ENCODE measurements at places on chromosomes 6 and 20.

GRCh38 chr6:170041526-170041925 lies 249.4 kb downstream of the DLL1 start:
- no peak for DNase-seq

DNA sequence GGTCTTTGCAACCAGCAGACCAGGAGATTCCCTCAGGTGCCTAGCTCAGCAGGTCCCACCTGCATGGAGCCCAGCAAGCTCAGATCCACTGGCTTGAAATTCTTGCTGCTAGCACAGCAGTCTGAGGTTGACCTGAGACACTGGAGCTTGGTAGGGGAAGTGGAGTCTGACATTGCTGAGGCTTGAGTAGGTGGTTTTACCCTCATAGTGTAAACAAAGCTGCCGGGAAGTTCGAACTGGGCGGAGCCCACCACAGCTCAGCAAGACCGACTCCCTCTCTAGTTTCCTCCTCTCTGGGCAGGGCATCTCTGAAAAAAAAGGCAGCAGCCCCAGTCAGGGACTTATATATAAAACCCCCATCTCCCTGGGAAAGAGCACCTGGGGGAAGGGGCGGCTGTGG lies 34.3 kb downstream of the PRSS35 start:
- DNase-seq: no peak

GRCh38 chr20:47795214-47795907 lies 10.1 kb upstream of the SULF2 start:
- DNase-seq: no peak

DNA sequence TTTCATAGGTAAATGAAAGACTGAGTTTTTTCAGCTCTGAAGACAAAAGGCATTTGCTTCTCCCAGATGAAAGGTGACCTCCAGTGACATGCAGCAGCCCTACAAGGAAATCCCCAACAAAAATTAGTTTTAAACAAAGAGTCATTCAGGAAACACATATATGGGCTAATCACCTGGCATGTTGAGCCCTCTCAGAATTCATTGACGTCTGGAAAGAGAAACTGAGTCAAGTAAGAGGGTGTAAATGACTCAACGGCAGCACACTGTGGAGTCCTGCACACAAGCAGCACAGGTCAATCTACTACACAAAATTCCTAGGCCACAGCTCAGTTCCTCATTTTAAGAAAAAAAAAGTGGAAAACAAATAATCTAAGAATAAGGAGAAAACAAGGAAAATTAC lies 592.3 kb downstream of the EPHA7 start:
- no peak for DNase-seq

DNA sequence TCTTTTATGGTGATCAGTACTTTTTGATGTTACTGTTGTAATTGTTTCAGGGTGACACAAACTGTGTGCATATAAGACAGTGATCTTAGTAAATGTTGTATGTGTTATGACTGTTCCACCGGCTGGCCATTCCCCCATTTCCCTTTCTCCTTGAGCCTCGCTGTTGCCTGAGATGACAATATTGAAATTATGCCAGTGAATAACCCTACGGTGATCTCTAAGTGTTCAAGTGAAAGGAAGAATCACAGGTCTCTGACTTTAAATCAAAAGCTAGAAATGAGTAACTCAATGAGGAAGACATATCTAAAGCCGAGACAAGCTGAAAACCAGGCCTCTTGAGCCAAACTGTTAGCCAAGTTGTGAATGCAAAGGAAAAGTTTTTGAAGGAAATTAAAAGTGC lies 32.3 kb downstream of the TULP4 start:
- no peak for DNase-seq

DNA sequence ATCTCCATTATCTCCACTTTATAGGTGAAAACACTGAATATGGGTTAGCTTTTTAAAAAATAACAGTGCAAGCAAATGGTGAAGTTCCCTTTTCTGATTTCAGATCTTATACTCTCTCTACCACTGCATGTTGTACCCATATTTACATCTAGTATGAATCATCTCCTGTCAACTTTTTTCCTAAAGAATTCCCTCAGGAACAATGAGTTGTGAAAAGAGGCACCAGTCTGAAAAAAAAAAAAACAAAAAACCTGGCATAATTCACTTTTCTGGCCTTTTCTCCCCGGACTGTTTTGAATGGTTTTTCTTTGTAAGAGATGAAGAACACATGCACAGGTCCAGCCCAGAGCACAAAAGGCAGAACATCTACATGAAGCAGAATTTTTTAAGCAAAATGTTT lies 596.0 kb downstream of the COL12A1 start:
- DNase-seq: no peak

- no peak for DNase-seq
These were observed 349.9 kb upstream of the FLRT3 start for GRCh38 chr20:14687313-14687712.

DNA sequence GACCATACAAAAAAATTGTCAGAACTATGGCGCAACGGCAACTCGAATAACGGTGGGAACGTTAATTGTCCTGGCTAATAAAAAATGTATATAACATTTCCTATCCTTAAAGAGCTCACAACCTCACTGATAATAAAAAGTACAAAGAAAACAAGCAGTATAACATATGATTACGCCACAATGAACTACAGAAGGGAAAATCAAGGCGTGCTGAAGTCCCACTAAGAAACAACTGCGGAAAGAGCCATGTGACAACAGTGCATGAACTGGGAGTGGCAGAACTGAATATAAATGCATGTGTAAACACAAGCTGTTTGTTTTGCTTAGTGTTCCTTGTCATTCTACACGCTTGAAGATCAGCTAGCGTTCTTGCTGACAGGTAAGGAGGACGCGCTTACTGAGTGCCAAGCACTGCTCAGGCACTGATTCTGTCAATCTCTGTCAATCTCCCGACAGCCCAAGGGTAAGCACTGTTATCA lies 466 bp upstream of the PSMB1 start:
- DNase-seq: peak; percentile 51

- DNase-seq: no peak
These were observed 1.9 kb upstream of the CDYL start for GRCh38 chr6:4774296-4774695.

- no peak for DNase-seq
These were observed 40.2 kb downstream of the SLC35F1 start for GRCh38 chr6:117947234-117947633.

GRCh38 chr20:21279706-21280521 lies 23.2 kb upstream of the XRN2 start:
- no peak for DNase-seq

DNA sequence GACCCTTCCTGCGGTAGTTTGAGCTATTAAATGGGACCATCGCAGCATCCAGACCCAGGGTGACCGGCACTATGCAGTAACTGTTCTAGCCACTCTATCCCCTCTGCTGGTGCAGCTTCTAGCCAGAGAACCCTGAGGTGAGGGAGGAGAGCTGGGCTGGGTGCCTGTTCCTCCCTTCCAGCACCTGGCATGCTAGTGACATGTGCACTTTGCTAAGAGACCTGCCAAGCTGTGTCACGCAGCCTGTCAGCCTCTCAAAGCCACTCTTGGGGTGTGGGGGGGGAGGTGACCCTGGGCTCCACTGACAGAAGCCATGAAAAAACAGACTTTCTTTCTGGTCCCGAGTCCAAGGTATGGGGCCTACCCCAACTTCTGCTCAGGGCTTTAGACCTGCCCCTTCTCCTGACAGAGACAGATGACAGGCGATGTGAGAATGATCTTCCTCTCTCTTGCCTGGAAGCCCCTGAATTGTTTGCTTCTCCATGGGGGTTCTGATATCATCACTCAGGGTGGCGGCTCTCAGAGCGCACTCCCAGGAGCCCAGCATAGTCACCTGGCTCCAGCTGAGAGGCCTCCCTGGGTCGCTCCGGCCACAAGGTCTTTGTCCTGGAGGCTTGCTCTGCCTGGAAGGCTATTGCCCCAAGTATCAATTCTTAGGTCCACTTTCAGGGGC lies 47.2 kb upstream of the MLN start:
- no peak for DNase-seq

GRCh38 chr6:1075444-1075843 lies 236.5 kb upstream of the FOXQ1 start:
- DNase-seq: no peak

GRCh38 chr6:165659945-165660856 lies 2.8 kb downstream of the PDE10A start:
- DNase-seq: no peak

- DNase-seq: no peak
These were observed 1.1 kb upstream of the CD109 start for GRCh38 chr6:73694711-73695411.

DNA sequence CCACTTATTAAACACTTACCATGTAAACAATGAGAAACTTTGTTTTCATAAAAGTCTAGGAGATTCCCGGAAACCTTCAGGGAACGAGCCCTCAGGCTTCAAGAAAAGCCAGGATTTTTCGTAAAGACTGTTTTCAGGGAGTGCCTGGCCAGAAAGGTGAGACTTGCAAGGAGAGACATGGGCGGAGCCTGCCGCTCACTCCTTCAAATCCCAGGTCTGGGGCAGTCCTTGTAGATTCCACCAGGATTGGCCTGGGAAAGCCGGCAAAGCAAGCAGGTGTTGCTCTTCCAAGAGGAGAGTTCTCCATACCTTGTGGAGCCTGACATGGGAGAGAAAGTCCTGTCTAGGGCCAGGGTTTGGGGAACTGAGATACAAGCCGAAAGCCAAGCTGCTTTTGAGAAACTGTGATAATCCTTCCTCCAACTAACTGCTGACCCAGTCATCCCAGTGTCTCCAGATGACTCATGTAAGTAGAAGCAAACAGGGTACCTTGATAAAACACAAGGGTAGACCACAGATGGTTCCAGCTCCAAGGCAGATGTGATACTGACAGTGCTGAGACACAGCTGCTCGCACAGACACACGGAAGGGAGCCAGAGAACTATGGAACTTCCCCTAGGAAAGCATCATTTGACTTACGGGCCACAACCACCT lies 69.4 kb upstream of the NAA20 start:
- DNase-seq: no peak

DNA sequence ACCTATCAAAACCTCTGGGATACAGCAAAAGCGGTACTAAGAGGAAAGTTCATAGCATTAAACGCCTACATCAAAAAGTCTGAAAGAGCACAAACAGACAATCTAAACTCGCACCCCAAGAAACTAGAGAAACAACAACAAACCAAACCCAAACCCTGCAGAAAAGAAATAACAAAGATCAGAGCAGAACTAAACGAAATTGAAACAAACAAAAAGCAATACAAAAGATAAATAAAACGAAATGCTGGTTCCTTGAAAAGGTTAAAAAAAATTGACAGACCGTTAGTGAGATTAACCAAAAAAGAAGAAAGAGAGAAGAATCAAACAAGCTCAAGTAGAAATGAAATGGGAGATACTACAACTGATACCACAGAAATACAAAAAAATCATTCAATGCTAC lies 302.3 kb downstream of the RNGTT start:
- DNase-seq: no peak

- DNase-seq: no peak
These were observed 31.7 kb downstream of the UTRN start for GRCh38 chr6:144316862-144317195.

GRCh38 chr6:89690944-89691324 lies 52.4 kb upstream of the LYRM2 start:
- DNase-seq: no peak

DNA sequence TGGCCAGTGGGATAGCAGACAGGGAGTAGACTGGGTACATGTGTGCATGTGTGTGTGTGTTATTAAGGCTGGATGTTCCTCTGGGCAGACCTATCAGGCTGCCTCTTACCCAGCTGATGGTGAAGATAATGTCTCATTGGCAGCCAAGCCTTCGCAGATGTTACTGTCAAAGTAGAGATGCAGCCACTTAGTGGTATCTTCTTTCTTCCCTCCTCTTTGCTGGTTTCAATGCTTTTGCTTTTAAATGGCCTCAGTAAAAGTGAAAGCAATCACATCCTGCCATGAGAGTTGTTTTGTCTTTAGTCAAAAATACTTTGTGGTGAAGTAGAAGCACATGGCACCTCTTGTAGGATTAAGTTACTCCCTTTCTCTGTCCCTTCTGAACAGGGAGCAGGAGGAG lies 57.5 kb downstream of the SNRNP48 start:
- DNase-seq: no peak

DNA sequence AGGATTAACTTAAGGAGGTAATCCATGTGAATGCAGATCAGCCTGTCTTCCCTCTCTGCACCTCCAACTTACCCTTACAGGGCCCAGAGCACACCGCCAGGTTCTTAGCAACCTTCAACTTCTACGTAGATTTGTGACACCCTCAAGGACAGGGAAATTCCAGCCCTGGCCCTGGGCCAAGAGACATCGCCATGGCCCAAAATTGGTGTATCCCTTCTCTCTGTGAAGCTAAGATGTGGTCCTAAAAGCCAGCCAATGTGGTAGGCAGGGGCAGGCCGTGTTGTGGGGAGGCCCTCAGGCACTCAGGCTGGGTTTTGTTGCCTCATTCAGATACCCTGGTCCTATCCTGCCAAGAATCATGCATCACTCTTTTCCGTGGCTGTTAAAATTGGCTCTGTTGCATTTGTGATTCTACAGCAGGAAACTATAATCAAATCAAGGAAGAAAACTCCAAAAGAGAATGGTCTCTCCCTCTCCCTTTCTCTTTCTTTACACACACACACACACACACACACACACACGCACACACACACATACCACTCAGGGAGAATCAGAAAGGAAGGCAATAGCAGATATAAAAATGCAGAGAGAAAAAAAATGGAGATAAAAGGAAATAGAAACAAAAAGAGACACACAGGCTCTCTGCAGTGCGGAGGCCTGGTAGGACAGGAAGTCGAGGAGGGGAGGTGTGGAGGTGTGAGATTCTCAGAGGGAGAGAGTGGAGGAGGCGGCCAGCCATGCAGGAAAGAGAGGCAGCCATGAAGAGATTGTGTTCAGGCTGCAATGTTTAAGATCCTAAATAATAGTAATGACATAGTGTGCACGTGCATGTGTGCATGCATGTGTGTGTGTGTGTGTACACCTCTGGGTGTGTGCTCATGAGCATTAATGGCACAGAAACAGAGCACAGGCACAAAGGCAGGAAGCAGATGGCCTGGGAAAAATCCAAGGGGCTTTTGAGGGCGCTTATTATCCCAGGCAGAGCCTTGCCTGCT lies 201.8 kb upstream of the LRFN2 start:
- DNase-seq: no peak

GRCh38 chr6:34791164-34791700 lies 651 bp upstream of the BLTP3A start:
- DNase-seq: no peak

DNA sequence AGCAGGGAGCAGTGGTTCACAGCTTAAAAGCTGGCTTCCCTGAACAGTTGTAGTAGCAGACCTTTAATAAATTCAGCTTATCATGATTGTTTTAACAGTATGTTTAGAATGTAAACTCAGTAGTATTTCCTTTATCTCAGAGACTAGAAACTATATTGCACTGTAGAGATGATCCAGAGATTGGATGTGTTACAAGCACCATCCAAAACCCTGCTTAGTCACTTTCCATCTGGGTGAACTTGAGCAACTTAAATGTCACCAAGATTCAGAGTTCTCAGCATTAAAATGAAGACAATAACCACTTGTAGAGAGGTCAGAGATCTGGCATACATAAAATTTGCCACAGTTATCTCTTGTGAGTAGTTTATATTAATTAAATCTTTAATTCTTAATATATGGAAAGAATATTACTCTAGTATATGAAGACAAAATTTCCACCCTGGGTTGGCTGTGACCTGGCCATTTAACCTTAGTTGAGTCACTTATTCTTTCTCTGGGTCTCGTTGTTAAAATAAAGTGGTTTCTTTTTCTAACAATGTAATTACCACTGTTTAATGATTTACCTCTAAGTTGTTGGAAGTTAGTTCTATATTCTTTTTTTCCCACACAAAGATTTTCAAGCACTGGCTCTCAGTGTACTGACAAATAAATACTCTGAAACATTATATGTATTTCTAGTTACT lies 239.2 kb upstream of the FKBP1C start:
- no peak for DNase-seq

GRCh38 chr6:169830876-169831275 lies 79.5 kb downstream of the ERMARD start:
- DNase-seq: no peak

All from tibial nerve (tissue), 4 donors.